CD4-positive, alpha-beta T cell (primary cell): ENCODE measurements at places on chromosomes 16 and 17.

- DNase-seq, result no peak
These were observed 52.5 kb upstream of the WSB1 start for GRCh38 chr17:27241346-27241946.

DNA sequence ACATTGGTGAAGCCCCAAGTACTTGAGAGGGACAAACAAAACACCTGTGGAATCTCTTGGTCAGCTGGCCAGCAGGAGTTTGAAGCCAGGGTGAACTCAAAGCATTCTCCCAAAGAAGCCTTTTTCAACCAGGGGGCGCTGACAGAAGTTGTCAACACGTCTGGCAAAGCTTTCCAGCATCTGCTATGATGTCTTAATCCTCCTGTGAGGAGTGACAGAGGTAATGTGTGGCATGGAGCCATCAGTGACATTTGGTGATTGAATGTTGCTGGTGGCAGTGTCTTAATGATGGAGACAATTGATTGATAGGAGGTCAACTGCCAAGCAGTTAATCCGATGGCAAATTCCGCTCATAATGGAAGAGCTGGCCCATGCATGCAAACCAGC, 257.6 kb upstream of the HSBP1 start:
- no peak for DNase-seq

DNA sequence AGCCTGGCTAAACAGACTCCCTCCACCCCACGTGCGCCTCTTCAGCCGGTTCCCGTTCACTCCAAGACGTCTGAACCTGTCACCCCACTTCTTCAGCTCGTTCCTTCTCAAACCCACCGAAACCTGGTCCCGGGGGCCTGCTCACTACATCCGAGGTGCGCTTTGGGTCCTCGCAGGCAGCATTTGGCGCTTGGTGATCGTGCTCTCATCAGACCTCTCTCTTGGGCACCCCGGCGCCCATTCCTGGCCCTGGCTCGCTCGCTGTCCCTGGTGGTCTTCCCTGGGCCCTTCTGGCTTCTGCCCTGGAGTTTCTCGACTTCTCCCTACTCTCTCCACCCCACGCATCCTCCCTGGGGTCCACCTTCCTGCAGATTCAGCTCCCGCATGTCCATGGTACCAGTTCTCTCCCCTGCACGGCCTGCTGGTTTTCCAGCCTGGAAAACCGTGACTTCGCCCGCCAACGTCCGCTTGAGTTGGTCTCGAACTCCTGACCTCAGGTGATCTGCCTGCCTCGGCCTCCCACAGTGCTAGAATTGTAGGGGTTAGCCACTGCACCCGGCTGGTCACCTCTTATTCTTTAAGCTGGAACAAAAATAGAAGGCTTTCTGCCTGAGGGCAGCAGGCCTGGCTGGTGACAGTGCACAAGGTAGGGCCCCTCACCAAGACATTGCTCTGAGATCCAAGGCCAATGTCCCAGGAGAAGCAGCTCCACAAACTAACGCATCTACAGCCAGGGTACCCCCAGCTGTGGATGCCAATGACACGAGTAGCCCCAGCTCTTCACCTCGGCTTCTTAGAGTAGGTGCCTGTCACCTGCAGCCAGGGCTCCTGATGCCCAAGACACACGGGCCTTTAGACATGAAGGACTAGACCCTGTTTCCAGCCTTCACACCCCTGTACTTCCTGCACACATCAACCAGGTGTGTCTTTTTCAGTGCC, 1.1 kb upstream of the MEAK7 start:
- DNase-seq, result no peak

GRCh38 chr16:48300391-48300856, 53.1 kb upstream of the ABCC11 start:
- DNase-seq, result no peak

DNA sequence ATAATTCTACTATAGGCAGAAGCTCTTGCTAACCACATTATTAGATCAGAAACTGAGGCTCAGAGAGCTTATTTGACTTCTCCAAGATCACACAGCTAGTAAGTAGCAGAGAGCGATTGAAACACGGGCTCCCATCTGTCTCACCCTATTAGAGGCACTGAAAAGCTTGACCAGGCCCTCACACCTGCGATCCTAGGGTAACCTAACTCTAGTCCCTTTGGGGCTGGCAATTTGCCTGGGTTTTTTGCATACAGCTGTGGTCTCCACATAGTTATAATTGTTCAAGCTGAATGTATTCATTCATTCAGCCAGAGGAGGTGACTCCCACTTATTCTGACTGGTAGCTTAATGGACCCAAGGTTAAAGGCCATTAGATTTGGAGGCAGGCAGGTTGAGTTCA, 121.2 kb downstream of the ANKFN1 start:
- no peak for DNase-seq

- no peak for DNase-seq
These were observed 25.0 kb downstream of the COX4I1 start for GRCh38 chr16:85824161-85825135.

- no peak for DNase-seq
These were observed 19.1 kb downstream of the SMYD4 start for GRCh38 chr17:1810450-1811103.

DNA sequence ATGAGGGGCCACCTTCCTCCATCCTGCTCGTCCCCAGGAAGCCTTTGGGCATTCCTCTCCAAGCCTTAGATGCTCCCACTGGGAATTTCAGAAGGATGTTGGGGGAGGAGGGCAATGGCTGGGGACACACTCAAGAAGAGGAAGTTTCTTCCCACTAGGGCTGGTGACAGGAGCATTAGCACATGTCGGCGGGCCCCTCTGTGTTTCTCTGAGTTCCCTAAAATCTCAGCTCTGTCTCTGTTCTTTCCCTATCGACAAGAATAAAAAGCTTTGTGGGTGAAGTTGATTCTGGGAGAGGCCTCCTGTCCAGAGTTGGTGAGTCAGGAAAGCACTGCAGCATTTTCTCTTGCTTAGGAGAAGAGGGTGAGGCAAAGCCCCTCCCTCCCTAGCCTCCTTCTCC, 19.7 kb upstream of the C17orf107 start:
- no peak for DNase-seq

GRCh38 chr16:2186505-2186904, 9.9 kb downstream of the CASKIN1 start:
- DNase-seq, result no peak

DNA sequence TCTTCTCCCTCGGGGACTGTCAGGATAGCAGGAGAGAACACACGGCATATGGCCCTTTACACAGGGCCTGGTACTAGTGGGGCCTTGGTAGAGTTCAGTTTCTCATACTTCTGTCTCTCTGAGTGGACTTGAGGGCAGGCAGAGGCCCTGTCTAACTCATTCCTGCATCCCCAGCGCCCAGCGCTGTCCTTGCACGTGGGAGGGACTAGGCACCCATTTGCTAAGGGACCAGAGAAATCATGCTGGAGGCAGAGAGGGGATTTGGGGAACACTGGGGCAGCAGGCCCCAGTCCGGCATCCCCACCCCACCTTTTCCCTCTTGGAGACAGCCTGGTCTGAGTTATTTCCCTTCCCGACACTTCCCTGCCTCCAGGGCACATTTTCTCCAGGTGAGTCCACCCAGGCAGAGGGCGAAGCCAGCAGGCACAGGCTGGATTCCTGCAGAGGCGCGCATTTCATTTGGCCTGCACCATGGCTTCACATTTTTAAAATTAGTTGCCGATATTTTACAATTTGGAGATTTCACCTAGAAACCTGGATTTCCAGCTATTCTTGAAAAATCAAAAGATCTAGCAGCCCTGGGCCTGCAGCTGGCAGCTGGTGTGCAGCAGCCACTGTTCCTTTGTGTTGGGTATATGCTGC, 9.7 kb upstream of the NKD1 start:
- DNase-seq, result no peak

- no peak for DNase-seq
These were observed 2.5 kb downstream of the SMIM5 start for GRCh38 chr17:75635610-75636202.

GRCh38 chr17:77086433-77087010, 54.2 kb upstream of the SEC14L1 start:
- peak; percentile 68 for DNase-seq

- no peak for DNase-seq
These were observed 117.0 kb downstream of the METRNL start for GRCh38 chr17:83196366-83196765.

DNA sequence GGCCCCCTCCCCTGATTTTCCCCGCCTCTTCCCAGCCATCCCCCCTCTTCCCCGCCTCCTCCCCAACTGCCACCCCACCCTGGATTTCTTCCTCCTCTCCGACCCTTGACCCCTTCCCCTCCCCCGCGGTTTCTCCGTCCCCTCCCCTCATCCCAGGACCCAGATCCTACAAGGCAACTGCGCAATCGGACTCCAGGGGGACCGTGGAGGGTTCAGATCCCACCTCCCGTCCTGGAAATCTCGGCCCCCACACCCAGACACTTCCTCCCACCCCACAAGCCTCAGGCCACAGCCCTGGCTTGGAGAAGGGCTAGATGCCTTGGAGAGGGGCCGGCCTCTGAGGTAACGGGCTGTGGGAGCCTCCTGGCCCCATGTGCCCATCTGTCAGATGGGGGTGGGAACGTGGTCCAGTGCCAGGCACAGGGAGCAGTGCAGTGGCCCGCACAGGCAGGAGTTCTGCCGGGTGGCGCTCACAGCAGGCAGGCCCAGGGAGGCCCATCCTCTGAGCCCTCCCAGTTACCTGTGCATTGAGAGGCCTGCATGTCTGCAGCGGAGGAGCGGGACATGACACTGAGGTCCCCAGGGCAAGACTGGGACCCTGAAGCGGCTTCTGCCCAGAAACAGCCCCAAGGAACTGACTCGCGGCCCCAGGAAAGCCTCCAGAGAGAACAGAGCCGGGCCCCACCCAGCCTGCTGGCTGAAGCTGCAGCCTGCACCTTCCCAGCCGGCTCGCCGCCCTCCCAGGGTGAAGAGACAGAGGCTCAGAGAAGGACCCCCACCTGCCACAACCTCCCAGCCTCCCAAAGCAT, 16.7 kb downstream of the ZNF423 start:
- DNase-seq, result no peak

DNA sequence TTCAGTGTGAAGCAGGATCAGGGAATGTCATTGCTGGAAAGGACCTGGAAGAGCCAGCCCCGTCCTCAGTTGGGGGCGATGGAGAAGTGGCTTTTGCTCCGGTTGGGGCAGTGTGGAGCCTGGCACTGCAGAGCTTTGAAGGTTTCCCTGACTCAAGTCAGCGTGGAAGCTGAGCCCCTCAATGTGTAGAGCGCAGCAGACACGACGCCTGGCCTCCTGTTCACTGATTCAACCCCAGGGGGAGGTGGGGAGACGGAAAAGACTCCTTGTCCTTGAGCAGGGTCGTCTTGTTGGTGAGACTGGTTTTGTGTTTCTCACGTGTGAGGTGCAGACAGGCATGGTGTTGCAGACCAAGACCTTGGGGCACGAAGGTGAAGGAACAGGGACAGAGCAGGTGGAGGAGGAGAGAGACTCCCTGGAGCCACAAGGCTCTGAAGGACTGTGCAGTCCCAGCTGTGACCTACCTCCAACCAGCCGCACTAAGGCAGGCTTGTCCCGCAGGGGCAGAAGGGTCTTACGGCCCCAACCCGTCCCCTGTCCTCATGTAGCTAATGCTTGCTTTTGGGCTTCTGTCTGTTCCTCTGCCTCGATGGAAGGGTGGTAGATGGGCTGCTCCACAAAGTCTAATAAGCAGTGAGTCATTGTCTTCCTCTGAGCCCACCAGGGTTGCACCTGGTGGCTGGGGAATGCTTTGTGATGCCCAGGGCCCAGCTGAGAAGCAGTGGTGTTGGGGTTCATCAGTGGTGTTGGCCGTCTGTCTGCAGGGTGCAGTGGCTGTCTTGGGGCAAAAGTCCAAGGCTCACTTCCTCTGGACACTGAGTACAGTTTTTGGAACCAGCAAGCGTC, 47.8 kb downstream of the MPRIP start:
- no peak for DNase-seq

GRCh38 chr16:50244140-50244503, 22.2 kb upstream of the ADCY7 start:
- DNase-seq, result no peak

DNA sequence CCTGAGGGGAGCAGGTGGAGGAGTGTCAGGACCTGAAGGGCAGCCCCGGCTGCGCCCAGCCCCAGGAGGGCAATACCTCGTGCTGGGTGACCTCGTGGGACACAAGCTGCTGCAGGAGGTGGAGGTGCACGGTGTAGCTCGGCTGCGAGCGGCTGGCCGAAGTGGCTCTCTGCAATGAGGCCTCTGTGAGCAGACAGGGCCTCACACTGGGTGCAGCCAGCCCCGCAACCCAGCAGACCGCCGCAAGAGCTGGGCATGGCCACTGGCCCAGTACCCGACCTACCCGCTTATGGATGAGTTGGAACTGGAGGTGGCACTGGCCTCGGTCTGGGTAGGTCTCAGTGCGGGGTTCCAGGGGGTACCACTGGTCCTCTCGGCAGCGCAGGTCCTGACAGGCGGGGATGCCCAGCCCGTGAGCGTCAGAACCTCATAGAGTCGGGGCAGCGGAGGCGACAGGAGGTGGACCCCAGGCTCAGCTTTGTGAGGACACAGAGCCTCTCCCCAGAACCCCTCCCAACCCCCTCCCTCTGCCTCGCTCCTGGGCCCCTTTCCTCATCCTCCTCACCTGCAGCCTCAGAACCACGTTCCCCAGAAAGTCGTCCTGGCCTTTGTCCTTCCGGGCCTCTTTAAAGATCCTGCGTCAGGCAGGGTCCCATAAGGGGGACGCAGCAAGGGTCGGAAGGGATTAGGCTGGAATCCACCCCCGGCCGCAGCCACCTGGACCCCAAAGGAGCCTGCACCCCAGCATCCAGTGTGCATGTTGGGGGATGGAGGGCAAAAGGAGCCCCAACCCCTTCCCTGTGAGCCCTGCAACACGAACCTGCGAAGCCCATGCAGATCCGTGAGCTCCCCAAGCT, 4.0 kb downstream of the UNC13D start:
- no peak for DNase-seq

DNA sequence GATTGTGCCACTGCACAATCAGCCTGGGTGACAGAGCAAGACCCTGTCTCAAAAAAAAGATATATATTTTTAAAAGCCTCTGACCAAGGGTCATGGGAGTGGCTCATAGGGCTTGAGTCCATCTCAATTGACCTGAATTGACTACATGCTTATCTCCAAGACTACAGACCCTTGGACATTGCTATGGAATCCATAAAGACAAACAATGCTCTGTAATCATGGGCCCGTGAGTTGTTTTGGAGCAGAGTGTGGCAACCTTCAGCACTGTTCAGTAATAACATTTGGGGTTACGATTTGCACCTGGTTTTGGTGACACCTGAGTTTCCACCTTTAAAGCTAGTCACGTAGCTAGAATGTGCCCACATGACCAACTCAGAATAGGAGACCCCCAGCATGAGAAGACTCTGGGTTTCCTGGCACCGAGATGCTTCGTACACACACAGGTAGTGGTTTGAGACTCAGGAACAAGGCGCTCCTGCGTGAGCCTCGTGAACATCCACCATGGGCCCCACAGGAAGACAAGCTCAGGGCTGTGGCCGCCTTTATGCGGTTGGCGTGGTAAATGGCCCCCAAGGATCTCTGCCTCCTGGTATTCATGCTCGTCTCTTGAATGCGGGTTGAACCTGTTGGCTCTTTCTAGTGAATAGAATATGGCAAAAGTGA, 66.6 kb upstream of the RPH3AL start:
- peak; percentile 48 for DNase-seq
